ENCODE measurements at places on chromosomes 2 and 18. TPM values are rescaled to one million over a fixed set of nuclear protein-coding genes. Genes with fewer than 3 reads are reported as not detected.

STRADB gene
- 160 TPM for polyA plus RNA-seq

DNA sequence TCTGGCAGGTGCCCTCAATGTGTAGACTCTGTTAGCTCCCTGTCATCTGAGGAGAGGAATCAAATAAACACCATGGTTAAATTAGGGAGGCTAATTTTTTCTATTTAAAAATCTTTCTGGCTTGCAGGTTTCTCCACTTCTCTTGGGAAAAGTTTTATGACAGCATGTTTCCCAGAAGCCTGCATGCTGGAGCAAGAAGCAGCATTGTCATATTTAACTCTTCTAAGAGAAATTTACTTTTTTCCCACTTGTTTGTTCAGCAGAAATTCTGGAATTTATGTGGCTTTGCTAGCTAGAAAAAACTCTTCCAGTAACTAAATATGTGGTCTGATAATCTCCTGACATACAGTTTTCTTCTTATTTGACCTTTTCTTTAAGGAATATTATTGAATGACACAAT lies 230.5 kb downstream of the PARD3B start:
- no peak overlapping the region for H3K27ac ChIP-seq
- H3K4me1 ChIP-seq: no peaks in the 10 kb centered on the region
- no peak for DNase-seq
- no peaks in the 10 kb centered on the region for H3K36me3 ChIP-seq
- no peaks in the 10 kb centered on the region for H3K27me3 ChIP-seq

WDR33 gene
- polyA plus RNA-seq: 14.6 TPM

CHRND gene
- polyA plus RNA-seq: not detected

- peaks cover 2% of the 10 kb centered on the region for H3K36me3 ChIP-seq
- H3K4me3 ChIP-seq: no peak overlapping the region
- H3K27me3 ChIP-seq: no peaks in the 10 kb centered on the region
- no peak for DNase-seq
These were observed 54.8 kb upstream of the PROKR1 start for GRCh38 chr2:68588589-68588988.

GRCh38 chr2:6866275-6866671 lies 566 bp upstream of the CMPK2 start:
- peak overlapping the region; percentile 68 for H3K4me3 ChIP-seq
- H3K27ac ChIP-seq: peak overlapping the region; percentile 87
- H3K27me3 ChIP-seq: no peaks in the 10 kb centered on the region
- peaks cover 3% of the 10 kb centered on the region for H3K36me3 ChIP-seq
- H3K4me1 ChIP-seq: peaks cover 6% of the 10 kb centered on the region

LOXHD1 gene
- 0.27 TPM for polyA plus RNA-seq

CXCR1 gene
- polyA plus RNA-seq: 0.22 TPM

GRCh38 chr2:174699993-174700766 lies 64.1 kb downstream of the CHRNA1 start:
- H3K27me3 ChIP-seq: no peaks in the 10 kb centered on the region
- H3K27ac ChIP-seq: no peak overlapping the region
- no peak overlapping the region for H3K4me3 ChIP-seq
- no peaks in the 10 kb centered on the region for H3K36me3 ChIP-seq

DNA sequence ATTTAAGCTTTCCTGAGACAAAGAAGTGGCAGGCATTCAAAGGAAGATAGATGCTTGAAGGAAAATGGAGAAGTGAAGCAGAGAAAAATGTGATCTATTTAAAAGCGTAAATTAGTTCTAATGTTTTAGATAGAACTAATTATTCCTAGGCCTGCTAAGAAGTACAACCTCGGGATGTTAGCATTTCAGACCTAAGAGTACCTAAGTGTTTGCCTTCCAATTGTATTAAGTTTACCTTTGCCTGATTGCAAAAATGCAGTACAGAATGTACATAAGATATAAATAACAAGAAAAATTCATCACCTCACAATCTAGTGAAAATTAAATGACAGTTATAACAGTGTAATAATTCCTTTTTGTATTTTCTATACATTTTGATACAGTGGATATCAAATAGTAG lies 71.1 kb upstream of the HNMT start:
- H3K4me3 ChIP-seq: no peak overlapping the region
- no peaks in the 10 kb centered on the region for H3K4me1 ChIP-seq
- no peak overlapping the region for H3K27ac ChIP-seq
- H3K36me3 ChIP-seq: no peaks in the 10 kb centered on the region

GCG gene
- 236 TPM for polyA plus RNA-seq

DNA sequence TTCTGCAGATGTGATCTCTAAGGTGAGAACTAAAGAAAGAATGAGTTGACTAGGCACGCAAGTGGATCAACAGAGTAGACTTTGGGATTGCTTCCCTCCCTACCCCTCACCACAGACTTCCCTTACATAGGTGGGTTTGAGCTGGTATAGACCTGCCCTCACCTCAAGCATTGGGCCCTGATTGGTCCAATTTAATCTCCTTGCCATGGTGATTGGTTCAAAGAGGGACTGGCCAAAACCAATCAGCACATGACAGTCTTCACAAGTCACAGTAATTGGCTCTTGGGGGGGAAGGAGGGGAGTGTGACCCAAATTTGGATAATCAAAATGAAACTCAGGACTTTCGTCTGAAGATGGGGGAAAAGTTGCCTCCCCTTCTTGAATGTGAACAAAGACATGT lies 36.6 kb upstream of the LNPK start:
- H3K4me1 ChIP-seq: no peaks in the 10 kb centered on the region
- H3K36me3 ChIP-seq: no peaks in the 10 kb centered on the region
- DNase-seq: no peak
- H3K27me3 ChIP-seq: peaks cover 5% of the 10 kb centered on the region
- H3K27ac ChIP-seq: no peak overlapping the region
- no peak overlapping the region for H3K4me3 ChIP-seq

GRCh38 chr2:143397884-143398614 lies 268.8 kb downstream of the ARHGAP15 start:
- no peaks in the 10 kb centered on the region for H3K27me3 ChIP-seq
- H3K36me3 ChIP-seq: no peaks in the 10 kb centered on the region
- no peaks in the 10 kb centered on the region for H3K4me1 ChIP-seq
- no peak for DNase-seq
- no peak overlapping the region for H3K4me3 ChIP-seq

- peaks cover 26% of the 10 kb centered on the region for H3K27me3 ChIP-seq
- H3K4me1 ChIP-seq: no peaks in the 10 kb centered on the region
- H3K27ac ChIP-seq: no peak overlapping the region
- no peak overlapping the region for H3K4me3 ChIP-seq
- no peak for DNase-seq
These were observed 77.4 kb downstream of the INHBB start for GRCh38 chr2:120423167-120423943.

DNA sequence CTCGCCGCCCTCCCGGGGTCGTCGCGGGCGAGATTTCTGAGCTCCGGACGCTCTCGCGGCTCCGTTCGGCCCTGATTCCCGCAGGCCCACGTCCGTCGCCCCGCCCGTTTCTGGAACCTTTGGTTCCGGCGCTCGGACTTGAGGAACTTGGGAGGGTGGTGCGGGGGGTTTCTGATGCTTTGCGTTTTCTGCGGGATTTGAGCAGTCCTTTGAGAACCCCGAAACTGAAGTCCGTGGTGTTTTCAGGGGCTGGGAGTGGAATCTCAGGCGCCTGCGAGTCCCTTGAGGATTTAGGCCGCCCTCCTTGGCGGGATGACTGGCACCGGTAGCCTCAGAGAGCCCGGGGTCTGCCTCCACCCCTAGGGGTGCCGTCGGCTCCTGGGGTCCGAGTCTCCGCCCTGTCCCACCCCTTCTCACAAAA lies 336 bp downstream of the THNSL2 start:
- no peaks in the 10 kb centered on the region for H3K27me3 ChIP-seq
- peaks cover 5% of the 10 kb centered on the region for H3K4me1 ChIP-seq
- H3K27ac ChIP-seq: peak overlapping the region; percentile 69
- peak overlapping the region; percentile 57 for H3K4me3 ChIP-seq
- H3K36me3 ChIP-seq: no peaks in the 10 kb centered on the region

Data from small intestine (tissue), 16 donors.